ENCODE measurements at places on chromosomes 3 and 15.

GRCh38 chr3:134644731-134645514 is 5.9 kb downstream of the KY start:
- no peak for DNase-seq

DNA sequence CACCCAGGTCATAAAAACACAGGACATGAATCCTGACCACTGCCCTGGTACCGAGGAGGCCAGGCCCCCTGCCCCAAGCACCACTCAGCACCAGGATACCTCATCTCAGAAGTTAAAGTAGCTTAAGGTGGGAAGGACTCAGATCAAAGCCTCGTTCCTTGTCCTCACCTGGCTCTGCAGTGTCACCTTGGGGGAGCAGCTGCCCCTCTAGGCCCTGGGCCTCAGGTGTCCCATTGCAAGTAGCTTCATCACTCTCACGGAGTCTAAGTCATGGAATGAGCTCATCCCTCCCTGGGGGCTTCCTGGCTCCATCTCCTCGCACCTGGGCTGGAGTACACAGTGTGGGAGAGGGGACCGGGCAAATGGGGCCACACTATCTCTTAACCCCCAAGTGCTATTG is 148.0 kb downstream of the TPRA1 start:
- no peak for DNase-seq

DNA sequence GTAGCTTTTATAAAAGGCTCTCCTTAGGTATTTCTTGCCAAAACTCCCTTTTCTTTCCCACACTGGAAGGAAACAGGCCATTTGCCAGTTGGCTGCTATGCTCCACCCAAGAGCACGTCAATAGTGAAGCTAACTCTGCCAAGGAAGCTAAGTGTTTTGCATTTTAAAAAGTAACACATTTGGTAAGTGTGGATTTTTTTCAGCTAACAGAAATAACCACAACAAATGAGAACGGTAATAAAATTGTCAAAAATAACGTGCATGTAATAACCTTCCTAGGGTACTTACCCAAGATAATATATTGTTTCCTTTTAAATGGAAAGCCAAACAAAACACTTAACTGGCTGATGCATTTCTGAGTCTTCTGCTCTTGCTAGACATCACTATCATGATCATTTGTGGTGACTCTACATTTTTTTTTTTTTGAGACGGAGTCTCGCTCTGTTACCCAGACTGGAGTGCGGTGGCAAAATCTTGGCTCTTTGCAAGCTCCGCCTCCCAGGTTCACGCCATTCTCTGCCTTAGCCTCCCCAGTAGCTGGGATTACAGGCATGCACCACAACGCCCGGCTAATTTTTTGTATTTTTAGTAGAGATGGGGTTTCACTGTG is 4.6 kb downstream of the DPP8 start:
- DNase-seq, result peak; percentile 54

GRCh38 chr3:53167418-53168174 is 6.6 kb downstream of the PRKCD start:
- DNase-seq, result no peak

- no peak for DNase-seq
These were observed 9.5 kb downstream of the RUVBL1 start for GRCh38 chr3:128113817-128114794.

GRCh38 chr15:40550341-40551037 is 14.4 kb downstream of the CCDC32 start:
- DNase-seq, result no peak

GRCh38 chr3:41580274-41580959 is 381.1 kb downstream of the CTNNB1 start:
- no peak for DNase-seq

DNA sequence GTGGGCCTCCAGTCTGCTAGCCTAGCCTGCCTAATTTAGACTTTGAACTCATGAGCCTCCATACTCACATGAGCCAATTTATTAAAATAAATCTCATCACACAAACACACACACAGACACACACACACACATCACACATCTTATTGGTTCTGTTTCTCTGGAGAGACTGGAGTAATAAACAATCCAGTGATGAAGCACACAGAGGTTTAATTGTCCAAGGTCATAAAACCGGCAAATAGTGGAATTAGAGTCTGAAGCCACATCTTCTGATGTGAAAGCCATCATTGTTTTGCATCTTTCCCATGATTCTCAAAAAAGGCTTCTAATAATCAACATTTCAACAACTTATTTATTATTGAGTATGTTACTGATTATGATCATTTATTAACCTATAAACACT is 249.4 kb upstream of the KCNH8 start:
- no peak for DNase-seq

DNA sequence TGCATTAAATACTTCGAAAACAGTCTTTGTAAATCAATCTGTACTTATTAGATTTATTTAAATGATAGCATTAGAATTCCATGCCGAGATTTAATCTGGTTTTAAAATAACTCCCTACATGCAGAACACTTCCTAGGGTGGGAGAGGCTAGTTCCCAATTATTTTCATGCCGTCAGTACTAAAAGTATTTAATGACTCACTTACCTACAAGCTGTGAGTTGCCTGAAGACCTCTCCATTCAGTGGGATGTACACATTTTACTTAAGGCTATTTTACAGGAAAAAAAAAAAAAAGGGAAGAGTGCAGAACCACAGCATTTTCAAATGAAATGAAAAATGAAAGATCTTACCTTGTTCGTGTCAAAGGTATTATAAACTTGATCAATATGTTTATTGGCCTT is 469 bp downstream of the GUCA1C start:
- no peak for DNase-seq

GRCh38 chr3:169907476-169907875 is 3.9 kb upstream of the SAMD7 start:
- DNase-seq, result no peak

DNA sequence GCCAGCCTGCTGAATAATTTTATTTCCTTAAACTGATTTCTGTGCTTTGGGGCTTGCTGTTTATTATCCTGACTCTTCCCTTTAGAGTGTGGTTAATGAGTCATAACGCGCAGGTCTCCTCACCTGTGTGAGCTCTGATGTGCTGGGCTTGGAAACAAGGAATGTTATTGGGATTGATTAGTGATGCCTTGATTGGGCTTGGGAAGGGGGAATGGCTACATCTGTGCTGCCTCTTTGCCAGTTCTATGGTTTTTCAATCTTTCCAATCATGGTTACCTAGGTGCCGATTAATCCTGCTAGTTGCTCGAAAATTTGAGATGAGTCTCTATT is 161.0 kb downstream of the THSD4 start:
- no peak for DNase-seq

- DNase-seq, result no peak
These were observed 191.1 kb upstream of the TSC22D2 start for GRCh38 chr3:150216866-150217600.

DNA sequence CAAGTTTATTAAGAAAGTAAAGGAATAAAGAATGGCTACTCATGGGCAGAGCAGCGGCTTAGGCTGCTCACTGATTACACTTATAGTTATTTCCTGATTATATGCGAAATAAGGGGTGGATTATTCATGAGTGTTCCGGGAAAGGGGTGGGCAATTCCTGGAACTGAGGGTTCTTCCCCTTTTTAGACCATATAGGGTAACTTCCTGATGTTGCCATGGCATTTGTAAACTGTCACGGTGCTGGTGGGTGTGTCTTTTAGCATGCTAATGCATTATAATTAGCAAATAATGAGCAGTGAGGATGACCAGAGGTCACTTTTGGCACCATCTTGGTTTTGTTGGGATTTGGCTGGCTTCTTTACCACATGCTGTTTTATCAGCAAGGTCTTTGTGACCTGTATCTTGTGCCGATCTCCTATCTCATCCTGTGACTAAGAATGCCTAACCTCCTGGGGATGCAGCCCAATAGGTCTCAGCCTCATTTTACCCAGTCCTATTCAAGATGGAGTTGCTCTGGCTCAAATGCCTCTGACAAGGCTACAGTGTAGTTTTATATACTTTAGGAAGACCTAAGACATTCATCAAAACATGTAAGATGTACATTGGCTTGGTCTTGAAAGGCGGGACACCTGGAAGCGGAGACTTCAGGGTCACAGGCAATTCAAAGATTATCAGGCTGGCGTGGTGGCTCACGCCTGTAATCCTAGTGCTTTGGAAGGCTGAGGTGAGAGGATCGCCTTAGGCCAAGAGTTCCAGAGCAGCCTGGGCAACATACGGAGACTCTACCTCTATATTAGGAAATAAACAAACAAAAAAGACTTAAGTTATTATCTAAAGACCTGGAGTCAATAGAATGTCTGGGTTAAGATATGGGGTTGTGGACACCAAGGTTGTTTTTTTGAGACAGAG is 3.2 kb upstream of the BLOC1S6 start:
- peak; percentile 79 for DNase-seq
